Left ventricle myocardium inferior (tissue), 1 donor: ENCODE measurements at places on chromosomes 5 and 9.
A peak's percentile ranks its signal among the peaks of the same experiment; 100 is the strongest.

GRCh38 chr9:84408416-84408815 lies 67.9 kb upstream of the SLC28A3 start:
- no peak for DNase-seq

- DNase-seq = peak; percentile 8
These were observed 35.2 kb downstream of the JADE2 start for GRCh38 chr5:134560698-134561097.

DNA sequence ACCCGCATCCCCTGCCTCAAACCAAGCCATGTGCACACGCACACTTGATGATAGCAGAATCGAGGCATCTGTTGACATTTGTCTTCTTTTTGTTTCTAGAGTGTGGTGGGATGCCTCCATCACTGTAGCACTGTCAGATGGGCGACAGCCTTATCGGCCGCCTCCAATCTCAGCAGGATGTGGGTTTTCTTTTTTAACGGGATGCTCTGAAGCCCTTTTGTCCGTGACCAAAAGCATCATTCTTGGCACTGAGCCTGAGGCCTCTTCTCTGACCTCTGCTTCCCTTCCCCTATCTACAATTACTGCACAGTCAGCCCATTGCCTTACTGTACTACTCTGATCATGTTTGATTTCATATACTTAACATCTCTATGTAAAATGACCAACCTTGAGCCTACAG lies 78.3 kb downstream of the LMNB1 start:
- DNase-seq = no peak

GRCh38 chr5:64978546-64978945 lies 209.8 kb downstream of the CWC27 start:
- no peak for DNase-seq

GRCh38 chr5:89097103-89097502 lies 214.1 kb upstream of the MEF2C start:
- DNase-seq = no peak

GRCh38 chr5:61289669-61290306 lies 42.3 kb upstream of the ZSWIM6 start:
- DNase-seq = no peak

DNA sequence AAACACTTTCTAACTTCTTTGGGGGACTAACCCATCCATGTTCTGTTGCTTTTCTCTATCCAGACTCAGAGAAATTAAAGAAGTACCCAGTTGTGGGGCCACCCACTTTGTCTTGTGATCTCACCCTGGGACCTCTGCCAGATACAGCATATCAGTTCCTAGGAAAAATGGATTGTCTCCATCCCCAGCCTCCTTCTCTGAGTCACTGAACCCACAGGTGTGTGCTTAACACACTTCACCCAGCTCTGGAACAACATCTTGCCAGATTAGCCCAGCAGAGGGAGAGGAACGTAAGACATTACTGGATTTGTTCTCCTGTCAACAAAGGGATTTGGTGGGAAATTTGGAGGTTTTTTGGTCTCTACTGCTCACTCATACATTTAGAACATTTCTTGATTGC lies 19.2 kb downstream of the FAM240B start:
- DNase-seq = no peak

- no peak for DNase-seq
These were observed 545.9 kb upstream of the PTPRD start for GRCh38 chr9:11158676-11159075.

- no peak for DNase-seq
These were observed 138.6 kb upstream of the PLCXD3 start for GRCh38 chr5:41648996-41649395.

DNA sequence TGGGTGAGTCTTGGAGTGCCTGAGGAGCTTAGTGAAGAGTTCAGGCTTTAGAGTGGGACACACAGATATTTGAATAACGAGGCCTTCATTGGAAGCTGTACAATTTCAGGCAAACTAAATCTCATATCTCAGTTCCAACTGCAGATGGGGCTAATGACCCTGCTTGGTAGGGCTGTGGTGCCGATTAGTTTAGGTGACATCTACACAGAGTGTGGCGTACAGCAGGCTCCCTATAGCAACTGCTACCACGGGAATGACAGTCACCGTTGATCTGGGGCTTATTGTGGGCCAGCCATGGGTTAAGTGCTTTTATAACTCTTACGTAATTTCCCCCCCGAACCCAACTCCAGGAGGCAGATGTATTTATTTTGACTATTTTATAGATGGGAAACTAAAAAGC lies 70.8 kb downstream of the FAT2 start:
- no peak for DNase-seq

DNA sequence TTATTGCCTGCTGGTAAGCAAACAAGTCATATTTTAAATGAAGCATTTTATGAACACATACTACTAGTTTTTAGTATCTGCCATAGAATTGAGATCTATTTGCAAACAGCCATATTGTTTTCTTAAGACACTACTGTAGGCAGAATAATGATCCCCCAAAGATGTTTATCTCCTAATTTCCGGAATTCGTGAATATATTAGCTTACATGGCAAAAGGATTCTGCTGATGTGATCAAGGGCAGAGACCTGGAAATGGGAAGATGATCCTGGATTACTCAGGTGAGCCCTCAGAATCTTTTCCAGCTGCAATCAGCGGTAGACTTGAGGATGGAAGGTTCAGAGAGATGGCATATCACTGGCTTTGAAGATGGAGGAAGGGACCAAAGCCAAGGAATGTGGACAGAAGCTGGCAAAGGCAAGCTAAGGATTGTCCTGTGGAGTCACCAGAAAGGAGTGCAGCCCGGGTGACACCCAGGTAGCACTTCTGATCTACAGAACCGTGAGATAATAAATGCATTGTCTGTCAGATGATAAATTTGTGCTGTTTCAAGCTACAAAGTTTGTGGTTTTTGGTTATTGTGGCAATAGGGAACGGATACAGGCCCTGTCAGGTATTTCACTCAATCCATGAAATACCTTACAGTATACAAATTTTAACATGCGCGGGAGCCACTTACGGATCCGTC lies 1.0 kb upstream of the ERCC6L2 start:
- no peak for DNase-seq

DNA sequence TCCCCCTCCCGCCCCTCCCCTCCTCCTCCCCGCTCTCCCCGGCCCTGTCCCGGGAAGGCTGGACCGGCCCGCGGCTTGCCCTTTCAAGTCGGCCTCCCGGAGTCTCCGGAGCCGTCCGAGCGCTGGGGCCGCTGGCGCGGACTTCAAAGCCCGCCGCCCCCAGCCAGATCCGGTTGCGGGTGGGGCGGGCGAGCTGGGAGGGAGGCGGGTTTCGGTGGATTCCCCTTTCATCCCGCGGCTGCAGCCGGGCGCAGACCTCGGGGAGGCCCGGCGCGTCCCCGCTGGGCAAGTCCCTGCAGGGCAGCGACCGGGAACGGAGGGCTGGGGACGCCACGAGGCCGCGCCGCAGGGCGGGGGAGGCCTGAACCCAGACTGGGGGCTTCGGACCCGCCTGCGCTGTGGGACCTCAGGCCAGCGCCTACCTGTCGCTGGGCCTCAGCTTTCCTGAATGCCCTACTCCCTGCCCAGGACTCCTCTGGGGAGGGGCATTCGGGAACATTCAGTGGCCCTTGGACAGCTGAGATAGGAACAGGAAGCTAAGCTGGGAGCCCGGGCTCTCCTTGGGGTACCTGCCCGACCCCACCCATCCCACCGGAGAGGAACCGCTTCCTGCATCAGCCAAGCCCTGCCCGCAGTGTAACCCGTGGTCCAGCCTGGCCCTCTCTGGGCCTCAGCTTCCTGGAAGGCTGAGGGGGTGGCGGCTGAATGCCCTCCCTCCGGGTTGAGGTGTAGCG lies 23.4 kb downstream of the C9orf50 start:
- DNase-seq = peak; percentile 72

GRCh38 chr9:133777068-133777791 lies 39.1 kb upstream of the SARDH start:
- DNase-seq = peak; percentile 14

- no peak for DNase-seq
These were observed 8.5 kb upstream of the MGAT1 start for GRCh38 chr5:180810959-180811622.

GRCh38 chr9:5629312-5630080 lies 589 bp downstream of the RIC1 start:
- DNase-seq = peak; percentile 61

GRCh38 chr5:117486879-117487391 lies 912.3 kb upstream of the SEMA6A start:
- DNase-seq = no peak

GRCh38 chr5:153619771-153620170 lies 129.3 kb downstream of the GRIA1 start:
- no peak for DNase-seq

- no peak for DNase-seq
These were observed 128.7 kb downstream of the CDC42SE2 start for GRCh38 chr5:131392466-131393095.

- peak; percentile 49 for DNase-seq
These were observed 55.8 kb downstream of the EPB41L4B start for GRCh38 chr9:109264877-109265587.

DNA sequence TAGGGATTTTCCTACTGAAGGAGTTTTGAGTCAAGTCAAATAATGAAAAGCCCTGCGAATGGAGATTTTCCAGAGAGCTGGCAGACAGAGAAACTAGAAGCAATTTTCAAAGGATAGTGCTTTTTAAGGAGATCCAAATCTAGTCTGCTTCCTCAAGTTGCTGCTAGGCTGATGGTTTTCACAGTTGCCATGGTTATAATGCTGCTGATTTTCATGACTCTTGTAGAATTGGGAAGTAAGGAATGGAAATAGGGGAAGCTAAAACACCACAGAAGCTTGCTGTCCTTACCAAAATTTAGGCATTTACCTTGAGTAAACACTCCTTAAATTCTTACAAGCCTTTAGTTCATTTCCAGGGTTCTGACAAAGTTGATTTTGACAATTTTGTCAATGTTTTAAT lies 30.1 kb upstream of the HAPLN1 start:
- DNase-seq = no peak

GRCh38 chr5:135851186-135851914 lies 16.9 kb downstream of the SLC25A48 start:
- DNase-seq = no peak

GRCh38 chr5:124972703-124973102 lies 226.3 kb upstream of the ZNF608 start:
- DNase-seq = no peak

GRCh38 chr9:96618209-96619123 lies 1.2 kb downstream of the CDC14B start:
- peak; percentile 38 for DNase-seq

- DNase-seq = no peak
These were observed 139.0 kb downstream of the RFX3 start for GRCh38 chr9:3386753-3387152.

- DNase-seq = peak; percentile 91
These were observed 5.2 kb upstream of the IRF1 start for GRCh38 chr5:132495667-132496190.

GRCh38 chr9:93308676-93309075 lies 124.7 kb downstream of the WNK2 start:
- DNase-seq = no peak

DNA sequence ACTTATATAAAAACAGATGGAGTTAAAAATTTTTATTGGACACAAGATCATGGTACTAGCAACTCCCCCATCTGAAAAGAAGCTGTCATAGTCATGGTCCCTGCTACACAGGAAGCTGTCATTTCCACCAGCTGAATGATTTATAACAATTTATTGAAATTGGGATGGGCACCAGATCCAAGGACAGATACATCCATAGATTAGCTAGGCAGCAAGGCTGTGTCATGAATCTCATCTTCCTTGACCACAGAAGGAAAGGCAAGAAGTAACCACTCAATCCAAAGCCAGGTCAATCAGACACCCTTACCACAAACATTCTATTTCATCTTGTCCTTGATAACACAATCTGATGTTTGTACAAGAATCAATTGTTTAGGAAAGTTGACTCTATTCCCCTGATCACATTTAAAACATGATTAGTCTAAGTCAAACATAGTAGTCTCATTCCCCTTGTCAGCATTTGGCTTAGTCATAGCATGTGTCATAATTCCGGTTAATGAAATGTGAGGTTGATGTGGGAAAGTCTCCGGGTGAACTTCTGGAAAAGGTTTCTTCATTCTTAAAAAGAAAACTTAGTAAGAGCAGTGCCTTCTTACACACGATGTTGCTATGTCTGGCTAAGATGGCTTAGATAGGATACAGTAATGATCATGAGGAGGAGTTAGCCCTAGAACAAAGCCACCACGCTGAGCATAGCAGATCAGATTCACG lies 462.6 kb upstream of the PAPPA start:
- no peak for DNase-seq

GRCh38 chr5:57736716-57737115 lies 254.1 kb upstream of the ACTBL2 start:
- no peak for DNase-seq

- DNase-seq = no peak
These were observed 436.4 kb downstream of the ACTL7B start for GRCh38 chr9:108419379-108419778.

- no peak for DNase-seq
These were observed 21.5 kb upstream of the NFIL3 start for GRCh38 chr9:91445135-91445534.

- no peak for DNase-seq
These were observed 82.0 kb downstream of the UGCG start for GRCh38 chr9:111978616-111979015.

DNA sequence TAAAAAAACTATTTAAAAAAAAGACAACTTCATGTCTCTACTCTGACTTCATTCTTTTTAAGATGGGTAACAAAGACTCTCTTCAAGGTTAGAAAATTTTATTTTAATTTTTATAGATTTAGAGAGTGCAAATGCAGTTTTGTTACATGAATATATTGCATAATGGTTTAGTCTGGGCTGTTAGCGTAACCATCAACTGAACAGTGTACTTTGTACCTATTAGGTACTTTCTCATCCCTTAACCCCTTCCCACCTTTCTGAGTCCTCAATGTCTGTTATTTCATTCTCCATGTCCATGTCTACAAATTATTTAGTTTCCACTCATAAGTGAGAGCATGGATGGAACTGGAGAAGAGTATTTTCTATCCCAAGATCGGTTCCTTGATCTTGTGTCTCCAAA lies 16.8 kb downstream of the TLR4 start:
- no peak for DNase-seq

DNA sequence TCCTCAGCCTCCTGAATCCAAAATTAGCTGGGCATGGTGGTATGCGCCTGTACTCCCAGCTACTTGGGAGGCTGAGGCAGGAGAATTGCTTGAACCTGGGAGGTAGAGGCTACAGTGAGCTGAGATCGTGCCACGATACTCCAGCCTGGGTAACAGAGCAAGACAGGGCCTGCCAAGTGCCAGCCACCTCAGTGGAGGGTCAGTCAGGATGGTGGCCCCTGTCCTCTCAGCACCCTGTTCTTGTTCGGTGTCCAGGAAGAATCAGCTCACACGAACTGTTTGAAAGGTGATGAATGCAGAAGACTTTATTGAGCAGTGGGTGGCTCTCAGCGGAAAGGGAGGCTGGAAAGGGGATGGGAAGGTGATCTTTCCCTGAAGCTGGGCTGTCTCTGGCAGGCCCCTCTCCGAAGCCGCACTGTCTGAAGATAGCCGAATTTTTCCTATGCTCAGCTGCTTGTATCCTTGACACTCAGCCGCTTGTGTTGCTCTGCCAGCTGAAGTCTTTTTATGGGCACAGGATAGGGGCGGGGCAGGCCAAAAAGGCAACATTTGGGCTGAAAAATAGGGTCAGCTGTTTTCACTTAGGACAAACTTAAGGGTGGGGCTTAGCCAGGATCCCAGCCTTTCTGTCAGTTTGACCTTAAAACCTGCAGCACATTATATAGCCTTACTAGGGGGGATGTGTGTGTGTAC lies 50.9 kb downstream of the UBE2R2 start:
- peak; percentile 66 for DNase-seq

- no peak for DNase-seq
These were observed 49.0 kb downstream of the NPR3 start for GRCh38 chr5:32760091-32760509.
